ENCODE measurements at places on chromosomes 7 and 10. TPM values are rescaled to one million over a fixed set of nuclear protein-coding genes. Genes with fewer than 3 reads are reported as not detected.

Gene TAS2R4
- total RNA-seq = 0.31 TPM

Gene CUX1
- total RNA-seq = 94.4 TPM

Gene TFEC
- total RNA-seq = 1.9 TPM

- no peak for DNase-seq
- H3K4me3 ChIP-seq = no peak overlapping the region
- H3K27ac ChIP-seq = no peak overlapping the region
- no peaks in the 10 kb centered on the region for H3K36me3 ChIP-seq
- H3K4me1 ChIP-seq = no peaks in the 10 kb centered on the region
- no peaks in the 10 kb centered on the region for H3K27me3 ChIP-seq
Measured at GRCh38 chr7:144622745-144623144, 213.1 kb downstream of the TPK1 start.

GRCh38 chr10:124993736-124994451, 52.0 kb downstream of the ZRANB1 start:
- no peak overlapping the region for H3K4me3 ChIP-seq
- H3K4me1 ChIP-seq = peaks cover 21% of the 10 kb centered on the region
- H3K27me3 ChIP-seq = no peaks in the 10 kb centered on the region
- H3K27ac ChIP-seq = no peak overlapping the region
- peaks cover 64% of the 10 kb centered on the region for H3K36me3 ChIP-seq
- DNase-seq = peak; percentile 54

- no peaks in the 10 kb centered on the region for H3K36me3 ChIP-seq
- no peak overlapping the region for H3K27ac ChIP-seq
- no peak overlapping the region for H3K4me3 ChIP-seq
- H3K4me1 ChIP-seq = no peaks in the 10 kb centered on the region
- DNase-seq = no peak
Measured at GRCh38 chr10:59245686-59246085, 69.2 kb downstream of the PHYHIPL start.

DNA sequence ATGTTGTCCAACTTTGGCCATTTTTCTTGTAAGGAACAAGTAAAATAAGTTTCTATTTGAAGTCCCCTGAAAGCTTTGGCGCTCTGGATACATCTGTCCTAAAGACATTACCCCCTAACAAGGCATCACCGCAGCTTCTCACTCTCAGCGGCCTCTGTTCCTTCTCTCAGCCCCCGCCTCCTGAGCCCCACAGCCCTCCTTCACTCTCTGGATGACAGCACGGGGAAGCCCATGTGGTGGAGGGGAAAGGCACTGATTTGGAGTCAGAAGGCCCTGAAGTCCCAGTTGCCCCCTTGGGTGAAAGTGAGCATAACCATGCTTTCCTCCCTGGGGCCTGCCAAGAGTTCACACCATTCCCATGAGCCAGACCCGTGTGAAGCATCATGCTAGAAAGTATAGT, 4.6 kb downstream of the H2BK1 start:
- H3K4me1 ChIP-seq = no peaks in the 10 kb centered on the region
- H3K4me3 ChIP-seq = no peak overlapping the region
- DNase-seq = no peak
- H3K27me3 ChIP-seq = no peaks in the 10 kb centered on the region
- H3K27ac ChIP-seq = no peak overlapping the region

DNA sequence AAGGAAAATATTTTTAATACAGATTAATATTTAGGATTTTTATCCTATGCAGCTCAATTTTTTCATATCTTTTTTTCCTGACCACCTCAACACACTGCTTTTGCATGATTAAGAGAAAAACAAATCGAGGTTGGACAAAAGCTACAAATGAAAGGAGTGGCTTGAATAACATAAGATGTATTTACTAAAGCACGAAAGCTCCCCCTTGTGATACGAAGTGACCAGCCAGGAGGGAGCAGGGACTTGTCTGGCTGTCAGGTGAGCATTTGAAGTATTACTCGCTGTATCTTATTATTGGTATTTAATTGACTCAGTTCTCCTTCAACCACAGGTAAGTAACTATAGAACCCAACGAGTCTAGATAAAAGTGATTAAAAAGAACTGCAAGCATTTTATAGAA, 265.2 kb upstream of the PHF14 start:
- H3K27ac ChIP-seq = no peak overlapping the region
- no peaks in the 10 kb centered on the region for H3K4me1 ChIP-seq
- no peaks in the 10 kb centered on the region for H3K27me3 ChIP-seq
- H3K4me3 ChIP-seq = no peak overlapping the region
- no peaks in the 10 kb centered on the region for H3K36me3 ChIP-seq
- DNase-seq = no peak

DNA sequence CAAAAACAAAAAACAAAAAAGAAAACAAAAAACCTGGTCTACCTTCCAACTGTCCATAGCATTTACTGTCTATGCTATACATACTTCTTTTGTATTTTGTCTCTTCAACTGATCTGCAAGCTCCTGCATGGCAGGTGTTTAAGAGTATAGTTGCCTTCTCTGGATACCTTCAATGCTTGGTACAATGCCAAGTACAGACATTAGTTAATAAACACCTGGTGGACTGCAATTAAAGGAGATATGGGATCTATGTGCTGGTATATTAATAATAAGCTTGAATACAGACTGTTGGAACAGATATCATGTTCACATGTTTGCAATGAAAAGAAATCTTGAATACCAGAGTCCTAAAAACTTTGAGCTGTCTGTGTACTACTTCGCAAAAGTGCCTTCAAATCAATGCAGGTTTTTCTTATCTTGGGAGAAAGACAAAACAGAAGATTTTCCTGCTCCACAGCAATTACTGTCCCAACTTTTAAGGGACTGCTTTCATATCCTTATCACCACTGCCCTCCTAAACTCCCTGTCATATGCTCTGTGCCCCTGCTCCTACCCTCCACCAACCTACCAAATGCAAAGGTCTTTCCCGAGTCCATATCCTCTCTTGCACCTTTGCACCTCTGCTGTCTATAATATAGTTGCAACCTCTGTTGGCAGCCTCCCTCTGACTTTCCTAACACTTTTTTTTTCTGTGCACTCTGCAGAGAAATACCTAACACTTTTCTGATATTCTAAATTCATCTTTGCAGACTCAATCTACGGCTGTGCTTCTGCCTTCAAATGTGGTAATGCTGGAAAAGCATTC, 85.1 kb downstream of the DNMBP start:
- H3K27me3 ChIP-seq = no peaks in the 10 kb centered on the region
- H3K4me1 ChIP-seq = no peaks in the 10 kb centered on the region
- H3K36me3 ChIP-seq = no peaks in the 10 kb centered on the region
